ENCODE measurements at places on chromosomes 7 and 10.

DNA sequence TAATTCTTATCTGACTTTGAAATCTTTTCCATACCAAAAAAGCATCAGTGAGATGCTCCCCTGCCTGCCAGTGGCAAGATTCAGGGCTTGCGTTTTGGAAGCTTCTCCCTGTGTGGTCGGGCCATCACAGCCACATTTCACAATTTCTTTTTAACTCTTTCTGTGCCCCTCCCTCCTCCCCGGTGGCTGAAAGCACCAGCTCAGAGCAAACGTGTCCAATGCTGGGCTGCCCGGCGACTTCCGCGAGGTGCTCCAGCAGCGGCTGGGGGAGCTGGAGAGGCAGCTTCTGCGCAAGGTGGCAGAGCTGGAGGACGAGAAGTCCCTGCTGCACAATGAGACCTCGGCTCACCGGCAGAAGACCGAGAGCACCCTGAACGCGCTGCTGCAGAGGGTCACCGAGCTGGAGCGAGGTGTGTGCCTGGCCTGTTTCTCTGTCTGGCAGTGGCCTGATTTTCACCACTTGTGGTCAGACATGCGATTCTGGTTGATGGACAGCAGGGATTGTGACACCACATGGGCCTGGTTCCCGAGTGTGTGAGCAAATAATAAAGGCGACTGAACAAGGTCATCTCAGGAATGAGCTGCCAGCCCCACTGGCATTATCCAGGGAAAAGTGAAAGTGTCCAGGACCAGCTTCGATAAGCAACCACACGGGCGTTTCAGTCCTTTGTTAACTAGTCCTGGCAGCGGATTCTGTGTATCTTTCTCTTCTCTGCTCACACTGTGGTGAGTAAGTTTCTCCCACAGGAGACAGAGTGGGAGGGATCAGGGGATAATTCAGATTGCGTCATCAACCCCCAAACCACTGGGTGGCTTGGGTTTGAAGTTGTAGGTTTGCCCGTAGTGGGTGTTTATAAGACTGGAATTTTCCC, 2.6 kb downstream of the NPTX2 start:
- DNase-seq = no peak

- no peak for DNase-seq
Measured at GRCh38 chr10:44334621-44335184, 50.2 kb downstream of the CXCL12 start.

- DNase-seq = no peak
Measured at GRCh38 chr10:110414548-110415309, 83.0 kb upstream of the DUSP5 start.

GRCh38 chr7:39353615-39354376, 212.4 kb upstream of the YAE1 start:
- DNase-seq = peak; percentile 83

DNA sequence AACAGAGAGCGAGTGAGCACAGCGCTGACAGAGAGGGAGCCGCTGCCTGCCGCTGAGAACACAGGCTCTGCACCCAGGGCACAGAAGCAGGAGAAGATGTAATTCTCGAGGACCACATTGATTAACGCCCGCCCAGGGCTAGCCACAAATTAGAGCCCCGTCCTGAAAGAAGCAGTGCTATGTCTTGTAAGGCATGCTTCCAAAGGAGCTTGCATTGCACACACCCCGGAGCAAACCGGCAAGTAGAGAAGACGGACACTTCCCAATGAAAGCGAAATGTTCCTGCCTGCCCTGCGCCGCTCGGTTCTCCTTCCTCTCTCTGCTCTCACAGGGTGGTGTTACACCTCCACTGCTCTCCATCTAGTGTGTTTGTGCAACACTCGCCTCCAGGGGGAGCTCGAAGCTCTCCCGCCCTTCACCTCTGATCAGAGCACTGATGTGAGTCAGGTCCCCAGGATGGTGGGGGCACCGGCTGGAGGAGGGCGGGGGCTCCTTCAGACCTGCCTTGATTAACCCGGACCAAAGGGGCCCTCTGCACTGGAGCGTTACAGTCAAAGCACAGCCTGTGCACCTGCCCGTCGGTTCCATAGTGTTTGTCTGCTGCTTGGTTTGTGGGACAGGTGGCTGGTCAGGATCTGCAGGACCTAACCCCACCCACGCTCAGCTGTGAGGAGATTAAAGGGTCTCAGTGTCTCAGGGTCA, 316.5 kb downstream of the ADARB2 start:
- peak; percentile 48 for DNase-seq

- DNase-seq = peak; percentile 15
Measured at GRCh38 chr10:114304017-114304570, 65.0 kb downstream of the VWA2 start.

GRCh38 chr10:133276435-133277201, at the start of gene ADAM8:
Gene ADAM8 (minus strand): TSS chr10:133276868. CDS start chr10:133276817, 51 bp downstream.
- DNase-seq = no peak

- DNase-seq = no peak
Measured at GRCh38 chr7:97858221-97858620, 14.0 kb downstream of the ASNS start.

GRCh38 chr10:11095374-11095801, 77.7 kb downstream of the CELF2 start:
- DNase-seq = no peak

GRCh38 chr10:101687071-101687658, 7.8 kb downstream of the FBXW4 start:
- DNase-seq = no peak

GRCh38 chr10:103757531-103758293, 97.7 kb downstream of the SH3PXD2A start:
- DNase-seq = no peak

DNA sequence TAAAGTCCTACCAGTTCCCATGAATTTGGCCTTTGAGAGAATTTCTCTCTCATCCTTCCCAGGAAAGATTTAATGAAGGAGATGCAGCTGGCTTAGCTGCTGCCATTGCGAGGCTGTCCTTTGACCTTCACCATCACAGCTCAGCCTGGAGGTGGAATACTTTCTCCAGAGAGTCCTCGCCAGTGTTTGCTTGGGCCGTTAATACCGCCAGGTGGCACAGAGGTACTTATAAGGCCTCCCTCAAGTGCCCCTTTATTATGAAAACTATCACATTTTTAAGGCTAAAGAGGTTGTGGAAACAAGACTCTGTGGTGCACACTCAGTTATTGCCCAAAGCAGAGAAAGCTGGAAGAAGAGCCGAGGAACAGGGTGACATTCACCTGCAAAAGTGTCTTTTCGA, 330.6 kb downstream of the CCSER2 start:
- DNase-seq = no peak

DNA sequence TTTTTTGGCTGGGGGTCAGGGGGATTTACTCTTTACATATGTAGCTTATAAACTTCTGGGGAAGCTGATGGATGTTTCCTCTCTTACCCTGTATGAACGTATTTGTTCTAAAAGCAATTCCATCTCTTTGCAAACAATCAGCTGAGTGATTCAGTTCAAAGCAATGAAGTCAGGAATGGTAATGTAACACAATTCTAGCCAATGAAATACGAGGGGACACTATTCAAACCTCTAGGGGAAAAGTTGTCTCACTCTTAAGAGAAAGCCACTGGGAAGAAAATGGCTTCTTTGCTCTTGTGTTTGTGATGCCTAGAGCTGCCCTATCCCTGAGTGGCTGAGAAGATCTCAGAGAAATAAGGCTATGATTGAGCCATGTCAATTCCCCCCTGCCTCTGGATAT, 134.8 kb upstream of the SEMA3C start:
- no peak for DNase-seq
